ENCODE measurements at places on chromosomes 2 and 18.

- no peak for DNase-seq
Observed at GRCh38 chr2:136126421-136126926, 8.5 kb upstream of the CXCR4 start.

DNA sequence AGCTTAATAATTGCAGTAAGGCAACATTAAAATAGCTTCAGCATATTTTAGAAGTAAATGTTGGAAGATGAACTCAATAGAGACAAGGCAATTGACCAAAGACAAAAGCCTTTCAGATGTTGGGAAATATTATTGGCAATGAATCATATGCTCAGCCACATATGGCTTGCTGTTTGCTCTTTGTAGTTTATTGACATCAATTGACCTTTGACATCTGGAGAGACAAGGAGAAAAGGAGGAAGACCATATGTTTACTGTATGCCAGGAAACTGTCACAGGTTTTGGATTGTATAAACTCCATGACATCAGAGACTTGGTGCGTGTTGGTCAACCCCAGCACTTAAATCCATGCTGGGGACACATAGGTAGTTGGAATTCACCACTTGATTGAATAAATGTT is 60.6 kb upstream of the SLC16A14 start:
- DNase-seq = no peak

DNA sequence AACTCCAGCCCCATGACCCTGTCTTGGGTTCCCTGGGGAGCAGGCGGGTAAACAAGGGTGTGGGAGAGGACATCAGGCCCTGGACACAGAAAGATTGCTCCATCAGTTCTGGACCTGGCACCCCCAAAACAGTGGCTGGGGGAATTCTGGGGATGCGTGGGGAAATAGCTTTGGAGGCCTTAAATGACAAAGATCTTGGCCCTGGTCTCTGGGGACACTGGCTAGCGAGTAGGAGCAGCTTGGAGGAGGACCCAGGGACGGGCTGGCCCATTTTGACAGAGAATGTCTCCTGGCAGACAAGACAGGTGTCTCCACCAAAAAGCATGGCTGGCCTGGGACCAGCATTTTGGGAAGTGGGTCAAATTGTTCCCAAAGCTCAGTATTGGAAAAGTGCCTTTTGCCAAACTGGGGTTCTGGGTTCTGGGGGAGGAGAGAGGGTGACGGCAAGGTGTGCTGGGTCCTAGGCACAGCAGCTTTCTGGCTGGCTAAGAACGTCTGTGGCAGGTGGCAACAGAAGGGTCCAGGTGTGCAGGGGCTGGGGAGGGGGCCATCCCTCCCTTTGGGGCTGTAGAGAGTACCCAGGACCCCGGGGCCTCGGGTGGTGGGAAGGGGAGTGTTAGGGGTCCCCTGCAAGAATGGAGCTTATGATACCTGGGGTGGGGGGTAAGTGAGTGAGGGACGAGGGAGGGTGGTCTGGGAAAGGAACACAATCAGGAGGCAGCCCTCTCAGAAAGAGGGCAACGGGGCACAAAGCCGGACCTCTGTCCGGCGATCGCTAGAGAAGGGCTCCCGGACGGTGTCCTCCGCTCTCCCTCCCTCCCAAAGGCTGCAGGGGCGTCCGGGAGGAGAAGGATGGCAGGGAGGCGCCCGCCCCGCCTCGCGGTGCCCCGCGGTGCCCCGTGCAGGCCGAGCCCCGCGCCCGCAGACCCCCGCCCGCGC is 556 bp downstream of the CYRIA start:
- no peak for DNase-seq

DNA sequence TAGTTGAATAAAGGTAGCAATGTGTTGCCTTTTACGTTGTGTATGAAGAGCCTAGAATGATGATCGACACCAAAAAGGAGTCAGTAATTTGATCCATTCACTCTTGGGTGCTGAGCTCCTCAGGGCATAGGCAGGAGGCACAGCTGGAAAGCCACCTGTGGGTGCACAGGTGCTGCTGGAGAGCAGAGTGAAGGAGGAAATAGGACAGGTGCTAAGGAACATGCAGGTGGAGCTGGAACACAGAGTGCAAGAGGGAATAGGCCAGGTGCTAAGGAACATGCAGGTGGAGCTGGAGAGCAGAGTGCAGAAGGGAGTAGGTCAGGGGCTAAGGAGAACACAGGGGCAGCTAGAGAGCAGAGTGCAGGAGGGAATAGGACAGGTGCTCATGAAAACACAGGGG is 86.1 kb downstream of the SH3YL1 start:
- no peak for DNase-seq

DNA sequence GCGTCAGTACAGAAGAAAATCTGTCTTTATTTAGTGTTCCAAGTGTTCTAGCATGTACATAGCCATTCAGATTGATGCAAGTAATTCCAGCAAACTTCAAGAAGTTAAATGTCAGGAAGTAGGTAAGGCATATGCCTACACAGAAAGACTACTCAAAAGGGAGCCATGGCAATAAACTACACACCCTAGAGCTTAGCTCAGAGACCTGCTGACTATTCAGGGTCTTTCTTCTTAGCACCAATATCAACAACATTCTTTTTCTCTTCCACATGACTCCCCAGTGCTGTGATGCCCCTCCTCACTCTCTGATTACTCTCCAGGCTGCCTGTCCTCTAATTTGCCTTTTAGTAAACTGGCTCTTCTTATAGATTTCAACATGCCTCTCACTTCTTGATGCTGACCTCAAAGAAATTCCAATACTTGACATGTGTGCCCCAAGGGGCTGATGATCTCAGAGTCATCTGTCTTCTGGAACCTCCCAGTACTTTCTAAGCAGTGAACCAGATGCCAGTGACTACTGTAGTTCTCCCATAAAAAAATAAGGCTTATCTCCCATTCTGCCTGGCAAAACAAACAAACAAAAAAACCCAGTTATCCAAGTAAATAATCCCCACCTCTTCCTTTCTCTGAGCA is 909.2 kb upstream of the FANCL start:
- no peak for DNase-seq

- no peak for DNase-seq
Observed at GRCh38 chr2:18479947-18480369, 80.5 kb downstream of the RDH14 start.

Data from RKO (cell line).